ENCODE measurements at places on chromosomes 6 and 20.

DNA sequence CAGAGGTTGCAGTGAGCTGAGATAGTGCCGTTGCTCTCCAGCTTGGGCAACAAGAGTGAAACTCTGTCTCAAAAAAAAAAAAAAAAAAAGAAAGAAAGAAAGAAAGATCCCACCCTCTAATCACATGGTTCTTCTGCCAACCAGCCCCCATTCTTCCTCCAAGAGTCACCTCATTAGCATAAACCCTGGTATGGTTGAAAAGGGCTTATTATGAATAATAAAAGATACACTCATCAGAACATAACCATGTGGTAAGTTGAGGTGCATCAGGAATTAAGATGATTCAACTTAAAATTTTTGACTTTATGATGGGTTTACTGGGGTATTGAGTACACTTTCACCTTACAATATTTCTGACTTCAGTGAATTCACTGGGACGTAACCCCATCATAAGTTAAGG lies 793 bp upstream of the TRIM40 start:
- no peak for DNase-seq

GRCh38 chr6:159874435-159874834 lies 16.4 kb upstream of the MAS1 start:
- no peak for DNase-seq

GRCh38 chr6:106182455-106182854 lies 96.3 kb downstream of the PRDM1 start:
- no peak for DNase-seq

DNA sequence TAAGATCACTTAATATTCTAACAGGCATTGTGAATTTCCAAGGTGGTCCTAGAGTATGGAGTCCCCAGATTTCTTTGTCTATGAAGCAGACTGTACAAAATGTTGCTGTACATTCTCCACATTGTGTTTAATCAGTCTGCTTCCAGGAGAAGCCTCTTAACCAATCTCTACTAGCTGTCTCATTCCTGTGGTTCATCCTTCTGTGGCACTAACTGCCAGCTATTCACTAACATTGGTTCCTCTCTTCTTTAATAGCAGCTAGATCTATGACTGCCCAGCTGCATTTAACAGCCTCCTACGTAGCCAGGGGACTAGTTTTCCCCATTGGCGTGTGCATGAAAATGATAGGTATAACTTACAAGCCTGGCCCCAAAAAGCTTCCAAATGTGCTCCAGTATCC lies 395.4 kb downstream of the SAMD5 start:
- DNase-seq = no peak

DNA sequence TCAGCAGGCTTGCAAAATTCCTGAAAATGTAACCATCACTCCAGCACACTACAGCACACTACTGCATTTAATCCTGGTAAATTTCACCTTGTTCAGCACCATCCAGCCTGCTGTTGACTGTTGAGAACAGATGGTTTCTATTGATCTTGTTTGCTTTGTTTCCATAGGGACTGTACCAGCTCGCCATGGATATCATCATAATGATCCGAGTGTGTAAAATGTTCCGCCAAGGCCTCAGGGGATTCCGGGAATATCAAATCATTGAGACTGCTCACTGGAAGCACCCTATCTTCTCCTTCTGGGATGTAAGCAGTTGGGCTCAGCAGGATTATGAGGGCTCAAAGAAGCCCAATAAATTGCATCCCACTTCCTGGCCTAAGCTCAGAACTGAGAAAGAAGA lies 4.1 kb downstream of the CNBD2 start:
- no peak for DNase-seq

GRCh38 chr6:104728448-104728847 lies 131.3 kb downstream of the HACE1 start:
- no peak for DNase-seq
